Activated naive CD4-positive, alpha-beta T cell treated with Interleukin-2 at 50 U/mL for 16 hours (primary cell): ENCODE measurements at places on chromosomes 16 and 17.

- DNase-seq, result no peak
Measured at GRCh38 chr16:60363566-60363965, 1629.5 kb upstream of the GOT2 start.

DNA sequence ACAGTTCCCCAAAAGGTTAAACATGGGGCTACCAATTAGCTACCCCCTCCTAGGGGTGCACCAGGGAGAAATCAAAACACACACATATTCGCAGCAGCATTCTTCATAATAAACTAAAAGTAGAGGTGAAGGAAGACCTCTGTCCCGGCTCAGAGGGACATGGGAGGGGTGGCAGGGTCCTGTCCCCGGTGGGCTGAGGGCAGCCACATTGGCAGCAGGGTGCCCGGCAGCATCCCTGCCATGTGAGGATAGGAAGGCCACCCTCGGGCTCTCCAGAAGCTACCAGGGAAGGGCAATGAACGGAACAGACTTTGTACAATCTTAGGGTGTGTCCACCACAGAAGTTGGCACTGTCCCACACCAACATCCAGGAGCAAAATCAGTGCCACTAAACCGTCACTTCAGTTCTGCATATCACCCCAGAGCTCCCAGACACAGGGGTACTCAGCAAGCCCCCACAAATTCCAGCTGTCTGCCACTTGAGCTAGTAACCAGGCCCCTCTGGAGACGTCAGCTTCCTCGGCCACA lies 3.1 kb upstream of the DNAH17 start:
- DNase-seq, result no peak

DNA sequence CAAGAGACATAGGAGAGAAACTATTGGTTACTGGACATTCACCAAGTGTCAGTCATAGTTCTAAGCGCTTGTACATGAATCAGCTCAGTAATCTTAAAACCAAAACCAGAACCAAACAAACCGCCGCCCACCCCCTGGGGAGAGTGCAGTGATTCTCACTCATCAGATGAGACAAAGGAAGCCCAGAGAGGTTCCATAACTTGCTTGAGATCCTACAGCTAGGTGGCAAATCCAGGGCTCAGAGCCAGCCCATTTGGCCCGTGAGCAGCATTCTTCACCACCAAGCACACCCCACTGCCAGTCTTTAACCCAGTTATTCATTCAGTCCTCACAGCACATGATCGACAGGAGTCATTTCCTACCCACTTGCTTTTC lies 37.2 kb upstream of the RGS9 start:
- DNase-seq, result peak; percentile 88

- no peak for DNase-seq
Measured at GRCh38 chr17:76714336-76714735, 3.6 kb upstream of the MXRA7 start.

- DNase-seq, result peak; percentile 74
Measured at GRCh38 chr17:7404737-7405349, 946 bp upstream of the TMEM256 start.

DNA sequence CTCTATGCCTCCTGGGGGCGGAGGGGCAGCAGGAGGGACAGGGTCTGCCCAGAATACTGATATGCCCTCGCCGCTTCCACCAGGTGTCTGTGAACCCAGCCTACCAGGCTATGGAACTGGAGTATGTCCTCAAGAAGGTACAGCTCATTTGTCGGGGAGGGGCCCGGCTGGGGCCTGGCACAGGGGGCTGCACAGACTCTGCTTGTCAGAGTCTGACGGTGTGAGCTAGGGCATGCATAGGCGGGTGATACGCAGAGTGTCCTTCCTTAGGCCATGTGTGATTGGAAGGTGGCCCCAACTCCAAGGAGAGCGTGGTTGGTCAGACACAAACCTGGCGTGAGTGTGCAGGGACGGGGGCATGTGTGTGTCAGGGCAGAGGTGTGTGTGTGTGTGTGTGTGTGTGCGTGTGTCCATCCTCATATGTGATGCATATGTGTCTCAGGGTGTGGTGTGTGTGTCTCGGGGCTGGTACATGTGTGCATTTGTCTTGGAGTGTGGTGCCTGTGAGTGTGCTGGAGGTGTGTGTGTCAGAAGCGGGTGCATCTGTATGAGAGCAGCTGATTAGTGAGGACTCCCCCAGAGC lies 7.0 kb downstream of the CHAD start:
- no peak for DNase-seq

DNA sequence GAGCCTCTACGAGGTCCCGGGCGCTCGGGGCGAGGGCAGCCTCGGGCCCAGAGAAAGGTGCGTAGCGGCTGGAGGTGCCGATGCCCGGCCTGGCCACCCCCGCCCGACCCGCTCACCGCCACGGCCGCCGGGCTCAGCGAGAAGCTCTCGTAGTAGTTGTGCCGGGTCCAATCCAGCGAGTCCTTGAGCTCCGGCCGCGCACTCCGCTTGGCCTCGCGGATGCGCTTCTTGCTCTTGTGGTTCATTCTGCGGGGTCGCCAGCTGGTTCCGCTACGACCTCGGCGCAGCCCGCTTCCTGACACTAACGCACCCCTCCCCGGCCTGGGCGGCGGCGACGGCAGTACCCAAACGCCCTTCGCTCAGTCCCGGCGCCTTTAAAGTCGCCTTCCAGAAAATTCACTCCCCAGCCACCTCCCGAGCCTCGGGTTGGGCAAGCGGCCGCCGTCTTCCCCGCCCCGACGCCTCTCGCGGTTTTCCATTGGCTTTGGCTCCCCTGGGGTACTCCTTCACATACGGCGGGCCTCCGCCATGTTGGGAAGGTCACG lies at the start of gene JMJD6:
JMJD6 (minus strand) TSS at position 376 of the 545 bp plus-strand sequence; CDS start at position 245, 131 bp downstream.
- DNase-seq, result peak; percentile 96

- DNase-seq, result no peak
Measured at GRCh38 chr17:7992924-7993323, 9.5 kb upstream of the GUCY2D start.

GRCh38 chr16:30535777-30536190 lies 1.1 kb upstream of the ZNF747 start:
- peak; percentile 73 for DNase-seq

GRCh38 chr17:81272616-81273015 lies 22.5 kb downstream of the SLC38A10 start:
- no peak for DNase-seq

DNA sequence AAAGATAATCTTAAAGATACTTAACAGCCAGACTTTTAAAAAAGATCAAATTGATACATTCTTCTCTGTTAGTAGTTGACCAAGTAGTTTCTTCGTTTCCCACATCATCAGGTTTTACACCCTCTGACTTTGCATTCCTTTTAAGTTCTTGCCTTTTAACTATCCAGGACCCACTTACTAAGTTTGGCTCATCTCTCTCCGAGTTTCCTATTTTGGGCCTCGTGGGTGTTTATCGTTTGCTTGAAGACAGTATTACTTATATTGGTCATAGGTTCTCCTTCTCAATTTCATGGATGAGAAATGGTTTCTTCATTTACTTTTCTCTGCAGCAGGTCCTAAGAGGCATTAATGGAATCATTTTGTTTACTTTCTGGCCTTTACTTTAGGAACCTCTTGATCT lies 43.2 kb downstream of the RPA1 start:
- DNase-seq, result peak; percentile 10

DNA sequence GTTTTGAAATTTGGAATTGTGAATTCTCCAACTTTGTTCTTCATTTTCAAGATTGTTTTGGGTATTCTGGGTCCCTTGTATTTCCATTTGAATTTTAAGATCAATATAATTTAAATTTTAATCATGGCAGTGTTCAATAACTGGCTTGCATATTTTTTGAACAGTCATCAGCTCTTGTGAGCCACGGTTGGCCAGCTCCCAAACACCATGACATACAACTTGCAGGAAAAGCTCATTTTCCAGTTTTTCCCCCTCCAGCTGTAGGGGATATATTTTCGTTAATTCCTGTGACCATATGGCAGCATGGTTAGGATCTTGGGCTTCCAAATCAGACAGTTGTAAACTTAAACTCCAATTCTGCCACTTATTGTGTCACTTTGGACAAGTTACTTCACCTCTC lies 690.1 kb downstream of the WWOX start:
- DNase-seq, result no peak

DNA sequence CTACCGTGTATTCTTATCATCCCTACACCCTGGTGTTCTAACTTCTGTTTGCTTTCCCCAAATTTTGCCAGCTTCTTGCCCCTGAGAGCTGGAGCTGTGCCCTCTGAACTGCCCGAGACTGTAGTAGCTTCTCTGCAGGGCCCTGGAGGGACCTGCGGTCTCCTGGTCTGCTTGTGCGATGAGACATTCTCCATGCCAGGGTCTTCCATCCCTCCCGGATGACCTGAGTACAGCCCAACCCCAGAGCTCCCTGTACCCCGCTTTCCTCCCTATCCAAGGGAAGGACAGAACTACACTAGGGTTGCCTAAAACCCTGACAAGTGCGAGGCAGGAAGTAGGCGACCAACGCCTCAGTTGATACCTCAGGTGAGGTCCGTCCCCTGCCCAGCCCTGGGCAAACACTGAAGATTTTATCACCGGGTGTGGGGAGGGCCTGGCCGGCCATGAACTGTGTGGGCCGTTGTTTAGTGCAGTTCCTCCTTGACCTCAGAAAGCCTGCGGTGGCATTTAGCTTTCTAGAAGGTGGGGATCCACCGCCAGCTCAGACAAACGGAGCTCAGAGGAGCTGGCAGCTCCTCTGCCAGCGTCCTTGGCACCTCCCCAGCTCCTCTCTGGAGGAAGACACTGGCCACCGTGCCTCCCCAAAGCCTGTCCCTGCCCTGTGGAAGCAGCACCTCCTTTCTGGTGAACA lies 13.7 kb downstream of the CANT1 start:
- no peak for DNase-seq

DNA sequence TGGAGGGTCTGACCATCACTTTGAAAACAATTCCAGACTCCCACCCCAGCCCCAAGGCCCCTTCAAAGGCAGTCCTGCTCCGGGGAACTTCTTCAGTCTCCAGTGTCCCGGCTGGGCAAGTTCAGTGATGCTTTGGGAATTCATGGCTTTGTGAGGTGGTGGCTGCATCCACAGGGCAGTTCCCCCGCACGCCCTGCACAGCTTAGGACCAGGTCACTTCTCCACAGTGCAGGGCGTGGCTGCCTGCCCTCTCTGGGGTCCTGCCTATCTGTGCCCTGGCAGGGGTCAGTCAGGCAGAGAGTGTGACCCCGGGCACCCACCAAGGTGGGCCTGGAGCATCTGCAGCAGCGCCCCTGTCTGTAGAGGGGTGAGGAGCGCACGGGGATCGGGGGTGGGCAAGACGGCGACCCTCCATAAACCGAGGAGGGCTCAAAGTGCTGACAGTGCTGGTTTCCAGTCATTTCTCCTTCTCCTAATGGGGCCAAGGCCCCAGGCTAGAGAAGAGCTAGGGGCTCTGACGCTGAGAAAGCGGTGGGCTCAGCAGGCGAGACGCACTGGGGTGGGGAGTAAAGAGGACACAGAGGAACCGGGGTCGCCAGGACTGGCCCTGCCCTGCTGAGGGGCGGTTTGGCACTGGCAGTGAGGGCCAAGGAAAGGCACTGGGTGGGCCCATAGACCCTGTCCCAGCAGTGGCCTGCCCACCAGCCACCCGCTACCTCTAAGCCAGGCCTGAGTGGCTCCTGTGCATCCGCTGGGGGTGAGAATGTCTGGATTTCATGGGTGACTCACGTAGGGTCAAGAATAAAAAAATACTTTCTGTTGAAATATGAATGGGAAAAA lies 4.2 kb upstream of the ARHGAP27 start:
- DNase-seq, result no peak

GRCh38 chr16:17379121-17379571 lies 91.6 kb downstream of the XYLT1 start:
- DNase-seq, result no peak

GRCh38 chr17:76138234-76138895 lies 2.7 kb downstream of the FOXJ1 start:
- no peak for DNase-seq

- DNase-seq, result no peak
Measured at GRCh38 chr16:74501484-74502478, 80.5 kb upstream of the CLEC18B start.

GRCh38 chr17:33603789-33604188 lies 310.7 kb upstream of the ASIC2 start:
- DNase-seq, result no peak

DNA sequence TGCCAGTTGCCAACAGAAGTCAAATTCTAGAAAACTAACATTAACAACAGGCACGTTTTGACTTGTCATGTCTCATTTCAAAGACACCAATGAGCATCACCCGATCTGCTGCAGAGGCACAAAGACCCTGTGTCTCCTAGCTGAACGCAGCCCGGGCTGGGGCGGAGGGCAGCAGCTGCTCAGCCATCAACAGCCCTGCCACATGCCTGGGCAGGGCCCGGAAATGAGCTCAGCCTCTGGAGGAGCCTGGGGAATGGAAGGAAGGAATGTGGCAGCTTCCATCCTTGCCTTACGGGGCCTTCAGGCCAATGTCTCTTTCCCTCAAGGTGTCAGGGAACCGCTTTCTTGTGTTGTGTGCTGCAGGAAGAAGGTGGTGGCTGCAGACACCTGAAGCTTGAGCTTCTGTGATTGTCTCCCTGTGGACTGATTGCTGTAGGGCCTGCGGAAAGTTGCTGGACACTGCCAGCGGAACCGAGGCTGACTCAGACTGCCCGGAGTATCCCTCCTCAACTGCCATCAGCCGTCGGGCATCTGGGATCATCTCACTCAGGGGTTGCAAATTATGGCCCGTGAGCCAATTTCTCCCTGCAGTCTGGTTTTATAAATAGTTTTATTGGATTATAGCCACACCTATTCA lies 7.3 kb downstream of the CDH13 start:
- DNase-seq, result no peak

GRCh38 chr16:28494121-28494851 lies at the start of gene APOBR:
TSS of gene APOBR (plus strand) at chr16:28494643. CDS start at chr16:28494682, 39 bp downstream.
- peak; percentile 88 for DNase-seq

DNA sequence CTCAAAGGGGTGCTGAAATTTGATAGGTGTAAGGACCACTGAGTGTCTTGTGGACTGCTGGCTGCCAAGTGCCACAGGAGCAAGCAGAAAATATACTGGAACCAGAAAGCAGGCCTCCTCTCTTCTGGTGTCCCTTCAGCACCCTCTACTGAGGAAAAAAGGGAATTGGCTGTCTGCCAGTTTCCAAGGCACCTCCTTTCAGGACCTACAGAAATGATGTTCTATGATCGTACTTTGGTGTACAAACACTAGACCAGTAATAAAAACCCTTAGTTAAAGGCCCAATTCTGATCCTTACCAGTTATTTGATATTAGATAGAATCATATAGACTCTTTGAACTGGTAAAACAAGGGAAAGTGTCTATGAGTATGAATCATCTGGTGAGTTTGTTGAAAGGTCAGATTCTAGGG lies 35.8 kb upstream of the BCAS3 start:
- DNase-seq, result peak; percentile 28

GRCh38 chr17:50660042-50660886 lies 25.6 kb downstream of the ABCC3 start:
- DNase-seq, result no peak

GRCh38 chr16:27723711-27724481 lies 174.0 kb downstream of the KATNIP start:
- DNase-seq, result no peak

- no peak for DNase-seq
Measured at GRCh38 chr16:50467559-50467942, 80.6 kb upstream of the NKD1 start.

DNA sequence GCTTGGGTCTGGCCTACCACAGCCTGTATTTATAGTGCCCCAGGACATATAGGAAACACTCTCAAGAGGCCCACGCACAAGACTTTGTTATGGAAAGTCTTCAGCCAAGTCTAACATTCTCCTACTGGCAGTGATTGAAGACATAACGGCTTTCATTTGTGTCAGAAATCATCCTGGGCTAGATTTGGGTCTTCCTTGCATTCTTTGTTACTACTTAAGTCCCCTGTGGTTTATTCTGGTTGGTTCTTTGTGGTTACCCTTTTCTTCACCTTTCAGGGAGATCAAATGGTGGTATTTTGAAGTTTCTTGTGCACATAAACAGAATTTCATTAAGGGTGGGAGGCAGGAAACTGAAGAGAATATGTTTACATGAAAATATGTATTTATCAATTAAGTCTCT lies 37.7 kb downstream of the REXO5 start:
- no peak for DNase-seq
